NAMALWA (cell line): ENCODE measurements at places on chromosomes 5 and 9.

- DNase-seq, result no peak
Measured at GRCh38 chr5:108278285-108279240, 103.3 kb downstream of the FBXL17 start.

- DNase-seq, result no peak
Measured at GRCh38 chr5:7395432-7395946, 449 bp upstream of the ADCY2 start.

DNA sequence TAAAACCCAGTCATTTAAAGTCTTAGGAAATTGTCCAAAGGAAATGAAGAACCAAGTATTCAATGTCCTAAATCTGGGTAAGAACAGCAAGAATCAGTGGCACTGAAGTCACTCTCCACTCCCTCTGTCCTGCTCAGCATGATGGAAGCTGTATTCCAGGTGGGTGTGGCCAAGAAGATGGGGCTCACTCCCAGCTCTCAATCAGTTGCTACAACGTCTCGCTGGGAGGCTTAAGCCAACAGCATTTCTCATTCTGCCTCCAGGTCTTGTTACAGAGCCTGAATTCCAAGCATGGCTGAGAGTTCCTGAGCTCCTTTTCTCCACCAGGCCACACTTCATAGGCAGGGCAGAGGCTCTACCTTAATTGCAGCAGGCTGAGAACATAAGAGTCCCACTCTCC lies 41.2 kb upstream of the TRIO start:
- no peak for DNase-seq

DNA sequence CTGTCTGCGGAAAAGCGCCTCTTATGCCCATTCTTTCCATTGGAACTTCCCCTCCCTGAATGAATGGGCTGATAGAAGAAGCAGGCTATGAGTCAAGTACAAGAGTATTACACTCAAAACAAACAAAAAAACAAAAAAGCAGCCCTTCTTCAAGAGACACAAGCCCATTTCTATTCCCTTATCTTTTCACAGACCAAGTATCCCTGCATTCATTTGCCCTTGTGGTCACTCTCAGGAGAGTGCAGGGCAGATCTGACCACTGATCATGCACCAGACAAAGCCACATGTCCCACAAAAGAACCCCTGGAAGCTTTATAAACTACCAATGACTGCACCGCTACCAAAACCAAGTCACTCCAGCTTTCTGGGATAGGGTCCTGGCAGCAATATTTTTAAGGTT lies 262.5 kb upstream of the TAS2R1 start:
- no peak for DNase-seq

- DNase-seq, result no peak
Measured at GRCh38 chr9:86978922-86979474, 31.7 kb upstream of the GAS1 start.
